ENCODE measurements at places on chromosomes 12 and 14.
A peak's percentile ranks its signal among the peaks of the same experiment; 100 is the strongest.

DNA sequence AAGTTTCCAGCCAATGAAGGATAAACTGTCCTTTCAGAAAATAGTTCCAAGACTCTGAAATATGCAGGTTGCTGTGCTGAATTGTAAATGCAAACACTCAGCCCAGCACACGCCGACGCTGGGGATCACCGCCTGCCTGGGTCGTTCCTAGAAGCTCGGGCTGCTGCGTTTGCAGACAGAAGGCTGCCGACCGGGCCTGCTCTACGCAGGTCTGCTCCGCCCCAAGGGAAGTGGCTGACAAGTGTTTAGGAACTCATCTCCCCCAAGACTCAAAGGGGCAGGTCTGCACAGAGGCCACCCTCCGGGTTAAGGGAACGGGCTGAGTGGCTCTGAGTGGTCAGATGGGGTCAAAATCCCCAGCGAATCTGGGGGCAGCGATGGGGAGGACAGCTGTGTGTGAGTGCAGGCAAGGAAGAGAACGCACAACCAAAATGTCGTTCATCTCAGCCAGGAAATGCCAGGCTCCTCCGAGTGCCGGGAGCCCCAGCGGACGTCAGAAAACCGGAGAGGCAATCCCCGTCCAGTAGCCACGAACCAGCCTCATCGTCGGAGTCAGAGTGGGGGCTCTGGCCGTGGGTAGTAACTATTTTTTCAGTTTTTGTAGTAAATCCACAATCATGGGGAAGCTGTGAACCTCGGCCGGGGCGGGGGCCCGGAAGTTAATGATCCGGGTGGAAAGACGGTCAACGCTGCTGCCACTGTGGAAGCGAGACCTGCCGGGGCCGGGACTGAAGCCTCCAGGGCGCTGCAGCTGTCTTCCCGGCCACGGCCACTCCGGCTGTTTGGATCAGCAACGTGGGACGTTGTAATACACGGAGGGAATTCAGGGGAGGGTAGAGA, 6.0 kb downstream of the GALNT9 start:
- no peak for DNase-seq

- no peak for DNase-seq
These were observed 33.2 kb downstream of the TOGARAM1 start for GRCh38 chr14:44995196-44995595.

DNA sequence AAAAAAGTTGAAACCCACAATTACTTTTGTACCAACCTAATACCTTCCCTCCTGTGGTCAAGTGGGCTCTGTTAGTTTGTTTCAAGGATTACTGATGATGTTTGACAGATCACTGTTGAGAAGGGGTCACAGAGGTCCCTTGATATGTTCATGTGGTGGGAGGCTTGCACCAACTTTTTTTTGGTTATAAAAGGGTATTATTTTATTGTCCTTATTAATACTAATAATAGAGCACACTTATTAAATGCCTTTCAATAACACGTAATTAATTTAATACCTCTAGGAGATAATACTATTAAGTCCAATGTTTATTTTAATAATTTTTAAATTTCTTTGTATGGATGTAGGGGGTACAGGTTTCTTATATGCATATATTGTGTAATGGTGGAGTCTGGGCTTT, 4.4 kb downstream of the UBE3B start:
- no peak for DNase-seq

DNA sequence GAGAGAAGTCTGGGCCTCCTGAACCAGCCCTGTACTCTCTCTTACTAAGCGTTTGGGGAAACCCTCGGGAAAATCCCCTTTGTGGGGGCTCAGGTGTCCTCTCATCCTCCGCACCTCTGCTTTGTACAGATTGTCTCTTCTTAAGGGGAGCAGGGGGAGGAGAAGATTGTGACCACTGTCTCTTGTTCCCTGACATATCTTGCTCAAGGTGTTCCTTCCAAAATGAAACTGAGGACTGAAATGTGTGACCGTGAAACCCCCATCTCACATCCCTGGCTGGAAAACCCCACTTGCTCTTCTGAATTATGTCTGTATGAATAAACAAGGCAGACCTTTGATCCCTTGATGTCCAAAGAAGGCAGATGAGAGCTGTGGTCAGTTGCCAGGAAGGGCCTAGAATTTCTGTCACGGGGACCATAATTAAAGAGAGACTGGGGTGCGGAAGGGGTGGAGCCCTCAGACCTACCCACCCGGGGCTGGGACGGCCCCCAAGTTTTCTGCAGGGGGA, 369.8 kb downstream of the AACS start:
- peak; percentile 62 for DNase-seq

GRCh38 chr14:59303216-59303615, 114.7 kb downstream of the DAAM1 start:
- DNase-seq: no peak

- DNase-seq: no peak
These were observed 16.7 kb downstream of the PIWIL1 start for GRCh38 chr12:130354407-130354806.

- no peak for DNase-seq
These were observed 7.0 kb downstream of the AREL1 start for GRCh38 chr14:74705613-74706500.

GRCh38 chr12:116538076-116538591, 21.0 kb upstream of the MAP1LC3B2 start:
- DNase-seq: peak; percentile 59

- no peak for DNase-seq
These were observed 28.5 kb upstream of the C14orf180 start for GRCh38 chr14:104550861-104551728.

- peak; percentile 69 for DNase-seq
These were observed 947 bp downstream of the AEBP2 start for GRCh38 chr12:19440019-19440858.

DNA sequence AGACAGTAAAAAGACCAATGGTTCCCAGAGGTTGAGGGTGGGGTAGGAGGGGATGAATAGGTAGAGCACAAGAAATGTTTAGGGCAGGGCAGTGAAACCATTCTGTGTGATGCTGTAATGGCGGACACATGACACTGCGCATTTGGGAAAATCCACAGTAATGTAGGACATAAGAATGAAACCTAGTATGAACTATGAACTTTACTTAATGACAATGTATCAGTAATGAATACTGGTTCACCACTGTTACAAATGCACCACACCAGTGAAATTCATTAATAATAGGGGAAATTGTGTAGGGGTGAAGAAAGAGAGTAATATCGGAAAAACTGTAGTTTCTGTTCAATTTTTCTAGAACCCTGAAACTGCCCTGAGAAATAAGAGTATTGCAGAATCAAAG, 5.6 kb downstream of the ERH start:
- peak; percentile 24 for DNase-seq

- peak; percentile 60 for DNase-seq
These were observed 7.7 kb downstream of the ENDOU start for GRCh38 chr12:47717443-47718193.

DNA sequence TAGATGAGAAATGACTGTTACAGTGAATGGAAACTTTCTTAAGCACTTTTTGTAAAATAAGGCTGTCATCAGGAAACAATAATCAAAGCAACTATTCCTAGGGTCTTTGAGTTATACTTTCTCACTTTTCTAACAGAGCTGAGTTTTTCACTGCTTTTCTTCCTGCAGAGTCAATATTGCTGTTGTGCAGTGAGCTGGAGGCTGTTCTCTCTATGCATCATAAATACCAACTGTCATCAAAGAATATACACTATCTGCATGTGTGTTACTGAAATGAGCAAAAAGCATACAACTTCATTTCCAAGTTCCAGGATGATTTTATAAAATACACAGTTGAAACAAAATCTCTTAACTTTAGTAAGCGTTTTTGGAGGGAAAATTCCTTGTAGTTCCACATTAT, 110.4 kb upstream of the CPSF6 start:
- no peak for DNase-seq

DNA sequence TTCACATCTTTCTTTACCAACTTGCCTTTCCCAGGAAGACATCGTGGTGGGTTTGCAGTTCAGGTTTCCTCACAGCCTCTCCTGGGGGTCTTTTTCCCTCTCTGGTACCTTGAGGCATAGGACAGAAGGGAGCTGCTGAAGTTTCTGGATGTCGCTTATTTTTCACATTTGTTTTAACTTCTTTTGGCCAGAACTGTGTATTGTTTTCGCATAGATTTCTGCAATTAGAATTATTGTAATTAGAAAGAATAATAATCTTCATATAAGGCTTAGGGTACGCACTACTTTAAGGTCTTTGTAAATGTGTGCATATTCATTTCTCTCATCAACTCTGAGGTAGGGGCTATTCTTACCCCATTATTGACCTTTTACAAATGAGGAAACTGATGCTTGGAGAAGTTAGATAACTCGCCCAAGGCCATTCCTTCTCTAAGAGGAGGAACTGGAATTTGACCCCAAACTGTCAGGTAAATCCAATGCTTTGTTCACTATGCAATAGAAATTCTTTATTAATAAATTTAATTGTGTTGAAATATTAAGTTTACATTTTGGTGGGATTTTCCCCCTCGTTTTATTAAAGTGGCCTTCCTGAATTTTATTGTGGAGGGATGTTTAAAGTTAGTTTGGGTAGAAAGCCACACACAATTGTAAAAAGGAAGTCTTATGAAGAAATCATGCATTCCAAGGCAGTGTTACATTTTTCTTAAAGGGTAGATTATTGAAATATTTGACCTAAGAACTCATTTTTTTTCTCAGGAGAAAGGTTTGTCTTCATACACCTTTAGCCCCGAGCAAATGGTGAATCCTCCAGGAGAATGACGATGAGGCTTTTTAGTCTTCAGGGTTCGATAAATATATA, 12.1 kb upstream of the SLC38A2 start:
- no peak for DNase-seq

- no peak for DNase-seq
These were observed 10.7 kb upstream of the KRT80 start for GRCh38 chr12:52202361-52203078.

DNA sequence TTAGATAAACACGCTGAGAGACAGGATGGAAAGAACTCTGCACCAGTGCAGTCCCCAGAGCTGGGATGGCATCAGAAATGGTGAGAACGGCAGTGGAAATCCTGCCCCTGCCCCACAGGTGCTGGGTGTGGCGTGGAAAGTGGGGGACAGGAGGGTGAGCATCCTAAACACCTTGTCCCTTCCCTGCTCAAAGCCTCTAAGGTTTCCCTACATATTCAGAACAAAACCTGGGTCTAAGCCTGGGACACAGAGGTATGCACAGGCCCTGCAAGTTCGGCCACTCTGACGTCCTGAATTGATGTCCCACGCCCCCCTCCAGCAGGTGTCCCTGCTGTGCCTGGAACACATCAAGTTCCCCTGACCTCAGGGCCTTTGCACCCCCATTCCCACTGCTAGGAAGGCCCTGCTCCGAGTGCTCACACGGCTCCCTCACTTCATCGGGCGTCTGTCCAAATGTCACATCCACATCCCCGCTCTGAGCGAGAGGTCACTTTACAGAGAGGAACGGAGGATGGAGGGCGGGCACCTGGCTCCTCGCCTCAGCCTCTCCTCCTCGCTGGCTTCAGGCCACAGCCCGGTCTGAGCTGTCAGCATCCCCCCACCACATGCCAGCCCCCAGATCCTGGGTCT, 38.5 kb upstream of the SFSWAP start:
- DNase-seq: no peak

- no peak for DNase-seq
These were observed 13.6 kb downstream of the ABCD2 start for GRCh38 chr12:39605996-39606395.

- DNase-seq: no peak
These were observed 170.2 kb downstream of the ETV6 start for GRCh38 chr12:11819643-11820042.

DNA sequence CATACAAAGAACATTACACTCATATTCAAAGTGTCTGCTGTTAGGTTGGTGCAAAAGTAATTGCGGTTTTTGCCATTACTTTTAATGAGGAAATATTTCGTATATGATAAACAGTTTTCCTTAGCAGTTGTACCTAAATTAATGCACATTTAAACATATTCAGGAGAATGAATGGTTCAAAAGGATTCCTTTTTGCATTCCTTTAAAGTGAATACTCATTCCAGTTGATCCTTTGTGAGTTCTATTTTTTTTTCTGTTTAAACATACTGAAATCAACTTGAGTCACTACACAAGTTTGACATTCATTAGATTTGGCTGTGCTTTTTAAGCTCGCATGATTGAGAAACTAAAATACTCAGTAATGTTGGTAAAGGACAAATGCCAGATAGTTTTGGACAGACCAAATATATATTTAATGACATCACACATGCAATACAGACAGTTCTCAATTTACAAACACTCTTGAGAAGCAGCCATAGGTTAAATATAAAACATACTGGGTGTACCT, 13.8 kb upstream of the SLC38A2 start:
- no peak for DNase-seq

DNA sequence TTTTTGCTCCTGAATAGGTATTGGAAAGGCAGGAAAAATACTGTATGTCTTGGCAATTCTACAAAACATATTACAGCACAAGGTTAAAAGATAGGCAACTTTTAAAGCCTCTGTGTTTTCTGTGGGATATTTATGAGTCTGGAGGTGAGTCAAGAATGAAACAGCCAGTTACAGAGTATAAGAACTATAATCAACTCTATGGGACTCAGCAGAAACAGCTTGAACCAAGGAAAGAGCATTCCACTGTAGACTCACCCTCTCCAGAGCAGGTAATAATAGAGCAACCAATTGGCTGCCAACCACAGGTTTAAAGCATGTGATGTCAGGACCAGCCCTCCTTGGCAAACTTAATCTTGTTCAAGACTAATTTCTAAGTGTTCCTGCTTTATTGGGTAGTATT, 100.5 kb upstream of the MDM1 start:
- DNase-seq: no peak

DNA sequence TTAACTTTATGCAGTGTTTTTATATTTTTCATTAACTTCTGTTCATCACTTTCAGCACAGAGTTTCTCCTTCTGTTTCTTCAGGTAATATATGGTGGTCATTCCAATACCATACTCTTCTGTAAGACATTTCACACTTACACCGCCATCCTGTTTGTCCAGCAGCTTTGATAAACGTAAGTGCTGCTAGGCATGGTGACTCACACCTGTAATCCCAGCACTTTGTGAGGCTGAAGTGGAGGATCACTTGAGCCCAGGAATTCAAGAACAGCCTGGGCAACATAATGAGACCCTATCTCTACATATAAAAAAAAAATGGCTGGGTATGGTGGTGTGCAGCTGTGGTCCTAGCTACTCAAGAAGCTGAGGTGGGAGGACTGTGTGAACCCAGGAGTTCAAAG, 55.8 kb downstream of the EXOC5 start:
- no peak for DNase-seq

GRCh38 chr12:115761784-115762183, 515.7 kb downstream of the MED13L start:
- DNase-seq: no peak

DNA sequence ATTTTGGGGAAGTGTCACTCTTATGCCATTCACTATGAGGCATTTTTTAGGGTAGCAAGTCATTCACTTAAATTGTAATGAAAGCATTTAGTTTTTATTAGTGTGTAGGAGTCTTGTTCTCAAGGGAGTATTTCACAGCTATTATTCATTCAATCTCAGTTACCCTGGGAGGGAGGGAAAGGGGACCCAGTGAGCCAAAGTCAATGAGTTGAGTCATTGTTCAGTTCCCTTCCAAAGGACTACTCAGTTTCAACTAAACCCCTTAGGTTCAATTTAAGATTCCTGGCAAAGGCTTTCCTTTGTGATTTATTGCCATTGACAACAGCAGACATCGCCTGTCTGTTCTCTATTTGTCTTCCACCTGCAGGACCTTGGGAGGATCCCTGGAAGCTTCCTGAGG, 29.3 kb upstream of the RASSF8 start:
- DNase-seq: no peak

- no peak for DNase-seq
These were observed 18.3 kb downstream of the SGPP1 start for GRCh38 chr14:63709589-63709988.

Measured in GM20000 (cell line).